Endothelial cell (in vitro differentiated cells): ENCODE measurements at places on chromosomes 16 and 17.
A peak's percentile ranks its signal among the peaks of the same experiment; 100 is the strongest.

GRCh38 chr16:83305092-83305491, 502.7 kb upstream of the HSBP1 start:
- DNase-seq, result no peak

DNA sequence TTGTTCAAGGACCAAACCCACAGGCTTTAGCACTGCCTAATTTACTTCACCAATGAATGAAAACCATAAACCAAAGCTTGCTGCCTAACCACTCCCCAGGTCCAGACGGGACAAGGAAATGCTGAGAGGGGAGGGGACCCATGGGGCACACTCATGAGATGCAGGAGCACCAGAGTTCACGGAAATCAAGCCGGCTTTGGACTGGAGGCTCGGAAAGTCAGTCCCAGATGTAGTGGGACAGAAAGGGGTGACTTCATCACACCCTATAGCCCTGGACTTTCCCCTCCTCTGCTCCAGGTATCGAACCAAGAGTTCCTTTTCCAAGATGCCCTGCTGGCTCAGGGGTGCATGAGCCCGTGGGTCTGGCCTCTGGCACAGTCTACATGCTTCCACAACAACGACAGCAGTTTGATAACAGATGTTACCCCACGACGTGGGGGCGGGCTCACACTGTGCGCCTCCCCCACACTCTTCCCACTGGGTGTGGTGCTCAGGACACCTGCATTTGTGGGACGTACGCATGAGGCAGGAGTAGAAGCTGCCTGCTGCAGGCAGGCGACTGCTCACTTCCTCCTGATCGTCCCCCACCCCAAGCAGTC, 63.2 kb downstream of the AMFR start:
- DNase-seq, result no peak

DNA sequence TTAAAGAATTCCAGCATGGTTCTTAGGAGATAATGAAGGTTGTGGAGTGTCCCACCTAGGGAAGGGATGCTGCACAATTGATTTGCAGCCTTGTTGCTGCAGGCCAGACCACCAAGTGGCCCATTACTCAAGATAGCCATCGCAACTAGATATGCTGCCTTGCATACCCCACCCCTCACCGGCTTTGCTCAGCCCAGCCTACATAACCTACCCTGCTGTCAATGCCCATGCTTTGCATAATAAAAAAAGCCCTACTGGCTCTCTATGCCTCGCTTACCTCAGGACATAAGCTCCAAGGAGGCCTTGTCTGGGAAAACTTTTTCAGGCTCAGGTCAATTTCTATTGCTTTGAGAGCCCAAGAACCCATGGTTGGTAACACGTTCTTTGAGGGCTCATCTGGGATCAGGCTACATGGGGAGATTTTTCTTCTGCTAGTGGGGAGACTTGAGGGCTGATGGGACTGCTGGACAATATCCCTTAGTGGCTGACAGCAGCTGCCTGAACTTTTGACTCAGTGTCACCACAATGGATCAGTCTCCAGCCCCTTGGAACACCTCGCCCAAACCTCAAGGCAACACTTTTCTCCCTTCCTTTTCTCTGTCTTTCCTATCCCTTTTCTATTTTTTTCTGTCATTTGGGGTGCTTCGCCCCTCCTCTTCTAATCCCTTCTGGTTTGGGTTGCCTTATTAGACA, 38.3 kb downstream of the SCPEP1 start:
- no peak for DNase-seq

- DNase-seq, result no peak
These were observed 525 bp upstream of the ADCY7 start for GRCh38 chr16:50265716-50266336.

GRCh38 chr17:10737168-10737622, 7.4 kb upstream of the TMEM220 start:
- DNase-seq, result peak; percentile 61

DNA sequence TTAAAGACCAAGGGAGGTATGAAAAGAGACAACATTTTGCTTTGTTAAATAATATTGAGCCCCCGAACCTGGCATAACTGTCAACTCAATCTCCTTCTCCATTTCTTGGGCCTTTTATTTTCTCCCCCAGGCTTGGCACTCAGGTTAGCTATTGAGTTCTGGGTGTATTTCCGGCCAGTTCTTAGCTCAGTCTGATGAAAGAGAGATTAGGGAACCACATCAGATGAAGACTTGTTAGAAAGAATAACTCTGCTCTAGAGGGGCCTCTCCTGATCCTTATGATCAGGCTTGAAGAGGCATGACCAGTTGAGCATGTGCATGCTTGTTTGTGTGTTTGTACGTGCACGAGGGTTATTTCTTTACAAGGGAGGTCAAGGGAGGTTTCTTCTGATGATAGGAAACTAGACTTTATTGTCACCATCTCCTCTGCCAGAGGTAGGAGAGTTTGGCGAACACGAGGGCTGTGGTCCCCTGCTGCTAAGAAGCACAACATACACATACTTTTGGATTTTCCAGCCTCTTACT, 29.2 kb upstream of the HS3ST2 start:
- no peak for DNase-seq

GRCh38 chr16:58107709-58108108, 21.5 kb downstream of the CFAP20 start:
- DNase-seq, result no peak

- DNase-seq, result no peak
These were observed 834.0 kb downstream of the CDH11 start for GRCh38 chr16:64287655-64288528.

GRCh38 chr16:15607700-15608396, 35.1 kb downstream of the MARF1 start:
- DNase-seq, result no peak

GRCh38 chr17:4162321-4162720, 19.3 kb downstream of the CYB5D2 start:
- no peak for DNase-seq

GRCh38 chr17:8803531-8804420, 4.6 kb upstream of the MFSD6L start:
- DNase-seq, result no peak

GRCh38 chr16:8323153-8323552, 267.2 kb downstream of the TMEM114 start:
- DNase-seq, result no peak

DNA sequence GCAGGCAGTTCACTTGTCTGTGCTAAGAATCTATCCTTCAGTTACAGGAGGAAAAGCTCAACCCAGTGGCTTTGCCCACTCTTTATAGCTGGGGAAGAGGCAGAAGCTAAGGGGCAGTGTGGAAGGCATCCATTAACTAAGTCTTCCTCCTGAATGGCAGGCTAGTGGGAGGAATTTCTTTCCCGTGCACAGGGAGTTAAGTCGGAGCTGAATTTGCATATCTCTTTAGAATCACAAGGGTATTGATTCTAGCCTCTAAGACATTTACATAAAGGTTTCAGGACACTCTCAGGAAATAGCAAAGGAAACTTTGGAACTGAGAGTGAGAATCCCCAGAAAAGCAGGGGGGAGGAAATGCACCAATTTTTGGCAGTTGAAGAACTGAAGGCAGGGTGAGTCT, 245.6 kb downstream of the CA10 start:
- DNase-seq, result no peak

- no peak for DNase-seq
These were observed 421.7 kb upstream of the C16orf82 start for GRCh38 chr16:26644912-26645543.

GRCh38 chr17:31754239-31754945, 104.7 kb downstream of the COPRS start:
- DNase-seq, result no peak

- no peak for DNase-seq
These were observed 40.7 kb downstream of the RGS9 start for GRCh38 chr17:65177901-65178300.

DNA sequence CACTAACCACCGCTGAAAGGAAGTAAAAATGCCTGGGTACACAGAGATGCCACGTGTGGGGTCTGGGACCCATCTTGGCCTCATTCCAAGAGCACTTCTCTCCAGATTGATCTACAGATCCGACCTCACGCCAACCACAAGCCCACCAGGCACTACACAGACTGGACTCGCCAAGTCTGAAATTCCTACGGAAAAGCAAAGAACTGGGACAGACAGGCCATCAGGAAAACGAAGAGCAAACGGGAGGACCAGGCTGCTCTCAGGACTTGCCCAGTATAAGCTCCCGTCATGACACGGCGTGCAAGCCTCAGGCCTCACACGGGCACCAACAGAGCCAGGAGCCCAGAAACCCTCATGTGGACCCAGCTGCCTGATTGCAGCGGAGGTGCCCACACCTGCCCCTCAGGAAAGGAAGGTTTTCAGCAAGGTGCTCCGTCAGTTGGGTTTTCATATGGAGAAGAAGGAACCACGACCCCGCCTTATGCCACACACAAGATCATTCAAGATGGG, 20.1 kb upstream of the C16orf95 start:
- DNase-seq, result no peak

GRCh38 chr16:47699106-47699505, 238.0 kb downstream of the PHKB start:
- DNase-seq, result no peak

GRCh38 chr17:49496867-49497147, 1.7 kb downstream of the NGFR start:
- no peak for DNase-seq

DNA sequence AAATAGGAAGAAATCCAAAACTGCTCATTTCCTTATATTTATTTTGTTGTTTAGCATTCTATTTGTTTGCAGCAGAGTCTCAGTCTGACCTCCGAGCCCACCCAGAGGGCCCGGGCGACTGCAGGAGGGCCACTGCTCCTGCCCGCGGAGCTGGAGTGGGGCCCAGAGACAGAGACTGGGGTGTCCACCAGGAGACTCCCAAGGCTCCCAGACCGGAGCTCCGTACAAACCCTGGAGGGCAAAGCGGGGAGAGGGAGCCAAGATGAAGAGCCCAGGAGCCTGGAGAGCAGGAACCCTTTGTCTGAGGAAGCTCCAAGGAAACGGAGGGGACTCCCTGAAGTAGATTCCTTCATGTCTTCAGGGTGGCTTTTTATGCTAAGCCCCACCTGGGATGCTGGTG, 57.9 kb downstream of the AXIN2 start:
- no peak for DNase-seq

GRCh38 chr17:46774108-46774737, 44.3 kb downstream of the WNT3 start:
- no peak for DNase-seq

DNA sequence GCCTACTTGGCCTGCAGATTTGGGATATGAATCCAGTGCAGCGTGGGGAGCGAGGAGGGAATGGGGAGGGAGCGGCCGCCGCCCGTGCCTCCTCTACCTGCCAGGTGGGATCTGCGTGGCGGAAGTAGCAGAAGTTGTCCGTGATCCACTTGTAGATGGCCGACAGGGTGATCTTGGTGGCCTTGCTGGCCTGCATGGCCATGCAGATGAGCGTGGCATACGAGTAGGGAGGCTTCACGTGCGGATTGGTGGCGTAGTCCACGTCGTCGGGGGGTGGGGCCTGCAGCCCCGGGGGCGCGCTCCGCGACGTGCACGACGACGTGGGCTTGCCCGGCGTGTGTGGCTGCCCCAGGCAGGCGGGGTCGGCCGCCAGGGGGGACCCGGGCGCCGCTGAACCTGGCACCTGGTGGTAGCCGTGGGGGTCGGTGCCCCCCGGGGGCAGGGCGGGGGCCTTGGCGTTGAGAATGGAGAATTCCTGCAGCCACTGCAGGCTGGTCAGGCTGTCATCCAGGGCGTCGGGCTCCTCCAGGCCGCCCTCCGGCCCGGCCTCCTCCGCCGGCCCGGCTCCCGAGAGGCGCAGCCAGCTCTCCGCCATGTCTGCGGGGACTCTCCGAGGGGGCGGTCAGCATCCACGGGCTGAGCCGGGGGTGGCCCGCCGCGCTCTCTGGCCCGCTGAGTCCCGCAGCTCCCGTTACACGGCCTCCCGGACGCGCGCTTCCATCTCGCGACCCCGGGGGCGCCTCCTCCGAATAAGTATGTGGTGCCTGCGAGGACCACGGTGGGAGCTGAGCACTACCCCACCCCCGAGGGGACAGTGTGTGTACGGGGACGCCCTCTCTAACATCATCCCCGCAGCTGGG, 1.0 kb downstream of the FOXJ1 start:
- peak; percentile 61 for DNase-seq

DNA sequence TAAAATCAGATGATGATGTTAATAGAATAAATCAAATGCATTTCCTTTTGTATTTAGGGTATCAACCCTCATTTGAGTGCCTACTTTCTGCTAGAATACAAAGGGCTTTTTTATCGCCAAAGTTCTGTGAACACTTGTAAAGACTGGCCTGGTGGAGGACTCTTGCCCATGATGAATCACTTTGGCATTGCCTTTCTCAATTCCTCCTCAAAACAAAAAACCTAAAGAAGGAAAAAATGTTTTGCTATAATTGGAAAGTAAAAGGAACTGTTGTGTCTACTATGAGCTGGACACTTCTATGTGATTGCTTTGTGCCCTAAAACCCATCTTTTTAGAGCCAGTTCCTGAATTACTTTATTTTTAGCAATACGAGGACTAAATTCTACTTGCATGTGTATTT, 13.0 kb upstream of the DHRS11 start:
- DNase-seq, result no peak

- DNase-seq, result no peak
These were observed 1.5 kb downstream of the ZNF205 start for GRCh38 chr16:3113765-3114479.

DNA sequence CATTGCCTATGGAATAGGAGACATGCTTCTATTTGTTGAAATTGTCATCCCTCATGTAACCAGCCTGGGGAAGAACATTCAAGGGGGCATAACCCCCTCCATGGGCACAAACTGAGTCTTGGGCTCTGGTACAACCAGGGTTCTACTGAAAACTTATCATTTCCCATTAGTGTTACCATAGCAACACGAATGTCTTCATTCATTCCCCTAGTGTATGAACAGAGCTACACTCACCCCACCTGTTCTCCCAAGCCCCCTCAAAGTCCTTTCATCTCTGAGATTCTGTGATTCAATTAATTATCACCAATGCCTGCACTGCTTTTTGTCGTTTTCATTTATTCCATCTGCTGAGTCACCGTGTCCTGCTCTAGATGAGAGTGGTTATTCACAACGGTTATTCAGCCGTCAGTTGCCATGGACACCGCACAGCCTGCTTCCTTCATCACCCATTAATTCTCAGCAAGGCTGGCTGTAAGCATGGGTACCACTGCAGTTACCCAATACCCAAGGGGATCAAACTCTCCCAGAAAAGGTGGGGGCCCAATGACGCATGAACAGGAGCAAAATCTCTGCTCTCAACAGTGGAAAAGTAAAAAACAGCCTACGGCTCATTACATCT, 1.6 kb upstream of the GAST start:
- no peak for DNase-seq

DNA sequence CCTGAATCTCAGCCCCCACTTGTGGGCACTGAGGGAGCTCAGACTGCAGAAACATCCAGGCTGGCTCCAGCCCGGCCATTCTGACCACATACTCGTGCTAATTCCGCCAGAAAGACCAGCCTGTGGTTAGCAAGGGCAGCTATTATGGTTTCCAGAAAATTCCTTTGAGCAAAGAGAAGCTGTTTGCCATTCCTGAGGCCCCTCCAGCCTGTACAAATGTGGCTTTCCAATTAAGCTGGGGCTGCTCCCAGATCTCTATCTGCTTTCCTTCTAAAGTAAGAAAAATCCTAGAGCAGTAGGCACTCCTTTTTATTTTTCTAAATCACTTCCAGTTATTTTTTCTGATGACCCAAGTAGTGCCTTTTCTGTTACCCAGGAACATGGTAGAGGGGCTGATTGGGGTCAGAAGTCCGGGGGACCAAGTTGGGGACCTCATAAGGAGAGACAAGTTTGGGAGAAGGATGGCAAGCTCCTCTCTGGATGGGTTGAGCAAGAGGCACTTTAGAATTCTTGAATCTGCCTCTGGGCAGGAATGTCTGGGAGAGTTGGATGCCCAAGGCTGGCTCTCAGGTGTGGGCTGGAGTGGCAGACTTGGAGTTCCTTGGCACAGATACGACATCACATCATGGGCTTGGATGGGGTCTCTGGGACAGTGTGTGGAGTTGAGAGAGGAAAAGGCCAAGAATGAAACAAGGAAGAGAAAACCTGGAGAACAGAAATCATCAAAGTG, 83.3 kb upstream of the TNRC6C start:
- no peak for DNase-seq
